Colonic mucosa (tissue), 4 donors: ENCODE measurements at places on chromosomes 4 and X. TPM values are rescaled to one million over a fixed set of nuclear protein-coding genes. Genes with fewer than 3 reads are reported as not detected.

LANCL3 gene
- 3.5 TPM for total RNA-seq

XAGE1A gene
- not detected for total RNA-seq

TMEM164 gene
- total RNA-seq = 57.3 TPM

CLCN4 gene
- 1.2 TPM for total RNA-seq

CTAG2 gene
- total RNA-seq = not detected

CSN1S1 gene
- not detected for total RNA-seq

PLAC8 gene
- total RNA-seq = 246 TPM

CDS1 gene
- 51.9 TPM for total RNA-seq

SORBS2 gene
- total RNA-seq = 28.0 TPM

ARSJ gene
- total RNA-seq = 4.7 TPM

VSIG1 gene
- 0.16 TPM for total RNA-seq

ASB12 gene
- 0.40 TPM for total RNA-seq

LRAT gene
- 0.42 TPM for total RNA-seq

UGT2B15 gene
- total RNA-seq = 50.8 TPM

LONRF3 gene
- 7.4 TPM for total RNA-seq

BCAP31 gene
- total RNA-seq = 295 TPM

ITGB1BP2 gene
- total RNA-seq = 2.5 TPM
